Activated naive CD4-positive, alpha-beta T cell (primary cell): ENCODE measurements at places on chromosomes 16 and 17.

GRCh38 chr16:79713609-79714309, 113.2 kb upstream of the MAF start:
- no peak for DNase-seq

DNA sequence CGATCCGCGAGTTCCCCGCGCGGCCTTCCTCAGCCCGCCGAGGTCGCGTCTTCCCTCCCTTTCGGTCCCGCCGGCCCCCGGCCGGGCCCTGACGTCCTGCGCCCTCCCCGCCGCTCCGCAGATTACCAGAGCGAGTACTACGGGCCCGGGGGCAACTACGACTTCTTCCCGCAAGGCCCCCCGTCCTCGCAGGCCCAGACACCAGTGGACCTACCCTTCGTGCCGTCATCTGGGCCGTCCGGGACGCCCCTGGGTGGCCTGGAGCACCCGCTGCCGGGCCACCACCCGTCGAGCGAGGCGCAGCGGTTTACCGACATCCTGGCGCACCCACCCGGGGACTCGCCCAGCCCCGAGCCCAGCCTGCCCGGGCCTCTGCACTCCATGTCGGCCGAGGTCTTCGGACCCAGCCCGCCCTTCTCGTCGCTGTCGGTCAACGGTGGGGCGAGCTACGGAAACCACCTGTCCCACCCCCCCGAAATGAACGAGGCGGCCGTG, 5.4 kb downstream of the LHX1 start:
- no peak for DNase-seq

DNA sequence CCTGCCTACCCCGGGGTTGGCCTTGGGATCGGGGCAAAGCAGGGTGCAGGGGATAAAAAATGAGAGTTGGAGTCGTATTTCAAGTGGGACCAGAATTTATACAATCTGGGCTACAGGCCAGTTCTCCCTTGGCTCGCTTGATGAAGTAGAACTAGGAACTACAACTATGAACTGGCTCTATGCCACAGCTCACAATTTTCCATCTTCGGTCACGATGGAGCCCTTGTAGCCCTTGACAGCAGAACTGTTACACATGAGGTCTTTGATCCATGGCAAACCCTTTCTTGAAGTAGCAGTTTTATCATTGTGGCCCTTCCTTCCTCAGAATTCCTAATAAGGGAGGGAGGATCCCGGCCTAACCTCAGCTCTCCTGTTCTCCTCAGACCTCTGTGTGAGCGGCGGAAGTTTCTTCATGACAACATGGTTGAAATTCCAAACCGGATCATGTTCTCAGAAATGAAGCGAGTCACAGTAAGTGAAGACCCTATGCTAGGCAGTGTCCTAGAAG, 17.1 kb downstream of the LIG3 start:
- no peak for DNase-seq

DNA sequence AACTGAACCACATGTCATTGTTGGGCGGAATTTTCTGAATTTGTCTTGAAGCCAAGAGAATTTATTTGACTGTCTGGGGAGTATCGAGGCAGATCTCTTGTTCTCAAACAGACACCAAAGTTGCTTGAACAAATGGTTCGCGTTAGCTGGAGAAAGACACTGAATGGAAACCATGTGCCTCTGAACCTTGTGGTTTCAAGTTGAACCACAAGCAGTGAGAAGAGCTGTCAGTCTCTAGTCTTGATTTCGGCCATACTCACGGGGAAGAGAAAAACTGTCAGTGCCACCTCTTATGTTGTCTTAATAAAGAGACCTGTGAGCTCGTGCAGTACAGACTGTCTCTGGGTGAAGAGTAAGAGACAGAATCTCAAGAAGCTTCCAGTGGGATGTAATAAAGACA, 886.5 kb upstream of the SOX9 start:
- no peak for DNase-seq

DNA sequence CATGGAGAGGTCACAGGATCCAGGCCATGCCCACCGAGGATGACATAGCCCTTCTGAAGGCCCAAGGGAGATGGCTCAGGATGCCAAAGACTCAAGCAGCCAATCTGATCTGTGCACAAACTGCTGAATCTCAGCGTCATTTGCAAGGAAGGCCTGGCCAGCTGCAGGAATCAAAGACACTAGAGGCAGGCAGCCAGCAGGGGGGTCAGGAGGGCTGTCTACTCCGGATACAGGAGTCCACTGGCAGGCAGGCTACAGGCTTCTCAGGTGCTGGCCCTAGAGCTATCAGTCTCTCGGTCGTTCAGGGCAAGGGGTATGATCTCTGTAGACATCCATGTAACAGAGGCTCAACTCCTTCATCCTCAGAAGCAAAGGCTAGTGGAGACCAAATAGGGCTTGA, 1735.3 kb downstream of the TP53TG3F start:
- no peak for DNase-seq

GRCh38 chr17:57442914-57443571, 186.7 kb downstream of the MSI2 start:
- no peak for DNase-seq

DNA sequence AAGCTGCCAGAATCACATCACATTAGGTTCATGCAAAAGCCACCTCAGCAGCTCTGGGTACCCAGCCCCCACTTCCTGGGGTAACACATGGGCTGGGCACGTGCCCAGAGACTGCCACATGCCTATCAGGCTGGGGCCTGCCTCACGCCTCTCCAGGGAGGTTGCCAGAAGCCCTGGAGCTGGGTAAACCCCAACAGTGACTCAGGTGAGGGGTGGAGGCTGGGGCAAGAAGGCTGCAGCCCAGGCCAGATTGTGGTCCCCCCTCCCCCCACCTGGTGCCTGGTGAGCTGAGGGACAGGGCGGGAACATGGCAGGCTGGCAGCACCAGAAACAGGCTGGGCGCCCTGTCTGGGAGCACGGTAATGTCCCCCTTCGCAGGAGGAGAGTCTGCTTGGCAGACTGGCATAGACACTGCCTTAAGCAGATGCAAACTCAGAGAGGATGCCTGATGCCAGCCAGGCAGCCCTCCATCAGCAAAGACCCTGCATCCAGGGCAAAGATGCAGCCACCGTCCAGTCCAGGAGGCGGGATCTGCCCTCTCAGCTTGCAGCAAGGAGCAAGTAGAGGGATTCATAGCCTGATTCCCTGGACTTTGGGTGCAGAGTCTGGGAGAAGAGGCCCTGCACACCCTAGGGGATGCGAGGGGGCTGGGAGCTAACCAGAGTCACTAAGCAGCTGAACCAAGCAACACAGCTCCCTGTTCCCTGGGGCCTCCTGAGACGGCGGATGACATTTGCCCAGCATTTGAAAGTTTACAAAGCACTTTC, 28.8 kb downstream of the NGFR start:
- DNase-seq, result peak; percentile 39

DNA sequence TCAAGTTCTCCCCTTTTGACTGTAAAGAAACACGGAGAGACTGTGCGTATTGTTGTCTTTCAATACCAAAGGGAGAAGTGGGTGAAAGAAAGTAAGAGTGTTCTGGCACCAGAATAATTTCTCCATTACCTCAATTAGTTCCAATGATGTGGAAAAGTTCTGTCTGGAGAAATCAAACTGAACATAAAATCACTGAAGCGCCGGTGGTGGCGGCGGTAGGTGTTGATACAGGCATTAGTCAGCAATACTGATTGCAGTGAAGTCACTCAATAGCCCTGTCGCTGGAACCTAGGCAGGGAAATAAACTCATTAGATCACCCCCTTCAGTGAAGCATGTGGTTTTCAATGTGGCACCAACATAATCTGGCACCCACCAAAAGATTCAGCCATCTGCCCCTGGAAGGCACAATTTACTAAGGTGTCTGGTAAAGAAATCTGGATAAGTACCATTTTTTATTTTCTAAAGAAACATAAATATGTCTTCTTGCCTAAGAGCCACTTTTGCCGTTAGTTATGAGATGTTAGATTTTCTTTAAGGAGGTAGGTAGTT, 274.2 kb upstream of the SOX9 start:
- DNase-seq, result no peak

- DNase-seq, result no peak
Measured at GRCh38 chr17:5226940-5227878, 7.5 kb downstream of the SCIMP start.

GRCh38 chr17:30547778-30548573, 70.8 kb downstream of the GOSR1 start:
- DNase-seq, result no peak

DNA sequence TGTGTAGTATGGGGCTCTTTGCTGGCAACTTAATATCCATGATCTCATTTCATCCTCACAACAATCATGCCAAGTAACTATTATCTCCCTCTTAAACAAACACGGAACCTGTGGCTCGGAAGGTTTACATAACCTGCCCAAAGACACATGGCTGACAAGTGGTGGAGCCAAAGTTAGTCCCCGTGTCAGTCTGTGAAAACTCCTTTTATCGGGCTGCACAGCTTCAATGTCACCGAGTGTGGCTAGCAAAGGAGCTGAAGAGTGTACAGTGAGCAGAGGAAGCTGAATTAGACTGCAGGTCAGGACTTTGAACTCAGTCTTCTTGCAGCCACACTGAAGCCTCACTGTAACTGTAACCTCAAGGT, 80.3 kb downstream of the PARN start:
- no peak for DNase-seq

DNA sequence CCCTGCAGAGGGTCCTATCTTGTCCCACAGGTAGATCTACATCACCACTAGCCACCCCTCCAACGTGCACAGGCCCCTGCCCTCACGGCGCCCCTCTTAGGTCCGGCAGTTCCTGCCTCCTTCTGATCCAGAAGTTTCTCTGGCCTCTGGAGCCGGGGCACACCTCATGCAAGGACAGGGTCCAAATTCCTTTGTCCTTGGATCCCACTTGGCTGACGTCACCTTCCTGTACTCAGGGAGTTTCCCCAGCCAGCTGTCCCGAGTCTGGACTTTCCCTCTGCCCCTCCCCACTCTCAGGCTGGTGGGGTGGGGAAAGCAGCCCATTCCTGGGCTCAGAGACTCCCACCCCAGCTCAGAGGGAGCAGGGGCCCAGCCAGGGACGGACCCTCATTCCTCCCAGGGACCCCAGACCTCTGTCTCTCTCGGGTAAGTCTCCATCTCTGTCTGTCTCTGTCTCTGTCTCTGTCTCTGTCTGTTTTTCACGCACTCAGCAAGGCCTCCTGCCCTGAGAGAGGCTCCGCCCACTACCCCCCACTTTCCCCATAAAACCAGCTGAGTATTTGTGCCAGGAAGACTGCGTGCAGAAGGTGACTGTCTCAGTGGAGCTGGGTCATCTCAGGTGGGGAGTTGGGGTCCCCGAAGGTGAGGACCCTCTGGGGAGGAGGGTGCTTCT, at the start of gene IL32:
Gene IL32, plus strand, starts transcription at position 572 of the 673 bp plus-strand sequence. CDS start 172 bp downstream, outside the sequence.
- DNase-seq, result peak; percentile 42

GRCh38 chr17:55664287-55664686, 58.4 kb downstream of the TMEM100 start:
- no peak for DNase-seq

GRCh38 chr17:7932949-7933348, 943 bp downstream of the CNTROB start:
- DNase-seq, result no peak

DNA sequence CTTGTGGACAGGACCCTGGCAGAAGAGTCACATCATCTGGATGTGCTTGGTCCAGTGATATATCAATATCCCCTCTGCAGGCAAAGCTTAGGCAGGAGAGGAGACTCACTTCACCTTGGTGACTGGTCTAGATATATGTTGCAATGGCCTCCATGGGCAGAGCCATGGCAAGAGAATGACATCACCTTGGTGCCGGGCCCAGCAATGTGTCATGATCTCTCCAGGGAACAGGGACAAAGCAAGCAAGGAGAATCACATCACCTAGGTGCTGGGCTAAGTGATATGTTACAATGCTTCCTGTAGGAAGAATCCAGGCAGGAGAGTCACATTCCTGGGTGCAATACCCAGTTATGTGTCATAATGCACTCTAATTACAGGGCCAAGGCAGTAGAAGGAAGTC, 2106.2 kb downstream of the TP53TG3F start:
- DNase-seq, result no peak
